ENCODE measurements at places on chromosomes 4 and X.
A peak's percentile ranks its signal among the peaks of the same experiment; 100 is the strongest.

- ATAC-seq: no peak
- no peak overlapping the region for H3K4me3 ChIP-seq
- H3K27ac ChIP-seq: no peak overlapping the region
- H3K27me3 ChIP-seq: peaks cover 3% of the 10 kb centered on the region
- peaks cover 9% of the 10 kb centered on the region for H3K4me1 ChIP-seq
- H3K36me3 ChIP-seq: no peaks in the 10 kb centered on the region
These were observed 197.5 kb downstream of the CCNG2 start for GRCh38 chr4:77354550-77354949.

GRCh38 chrX:107827852-107828251 is 2.2 kb downstream of the MID2 start:
- H3K4me3 ChIP-seq: no peak overlapping the region
- peaks cover 27% of the 10 kb centered on the region for H3K4me1 ChIP-seq
- peaks cover 9% of the 10 kb centered on the region for H3K27me3 ChIP-seq
- H3K36me3 ChIP-seq: no peaks in the 10 kb centered on the region

DNA sequence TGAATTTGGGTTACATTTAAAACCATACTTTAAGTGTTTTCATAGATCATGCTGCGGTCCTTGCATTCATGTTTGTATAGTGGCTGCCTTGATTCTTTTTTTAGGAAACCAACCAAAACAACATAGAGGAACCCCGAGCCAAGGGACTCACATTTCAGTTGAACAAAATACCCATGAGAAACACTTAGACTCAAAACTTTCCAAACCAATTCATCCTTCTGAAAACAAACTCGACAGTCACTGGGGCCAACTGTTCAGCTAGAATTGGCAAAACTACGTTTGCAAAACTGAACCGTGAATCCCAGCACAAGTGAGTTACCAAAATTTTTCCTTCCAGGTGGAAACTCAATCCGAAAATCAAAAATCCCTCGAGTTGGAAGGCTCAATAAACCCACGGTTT is 1.4 kb downstream of the ADGRA3 start:
- H3K27me3 ChIP-seq: peaks cover 36% of the 10 kb centered on the region
- ATAC-seq: no peak
- no peak overlapping the region for H3K4me3 ChIP-seq
- no peaks in the 10 kb centered on the region for H3K36me3 ChIP-seq
- H3K27ac ChIP-seq: no peak overlapping the region

GRCh38 chrX:50067435-50068284 is 133.1 kb downstream of the AKAP4 start:
- ATAC-seq: no peak
- H3K36me3 ChIP-seq: peaks cover 9% of the 10 kb centered on the region
- no peaks in the 10 kb centered on the region for H3K27me3 ChIP-seq
- H3K4me1 ChIP-seq: peaks cover 7% of the 10 kb centered on the region
- H3K27ac ChIP-seq: no peak overlapping the region

DNA sequence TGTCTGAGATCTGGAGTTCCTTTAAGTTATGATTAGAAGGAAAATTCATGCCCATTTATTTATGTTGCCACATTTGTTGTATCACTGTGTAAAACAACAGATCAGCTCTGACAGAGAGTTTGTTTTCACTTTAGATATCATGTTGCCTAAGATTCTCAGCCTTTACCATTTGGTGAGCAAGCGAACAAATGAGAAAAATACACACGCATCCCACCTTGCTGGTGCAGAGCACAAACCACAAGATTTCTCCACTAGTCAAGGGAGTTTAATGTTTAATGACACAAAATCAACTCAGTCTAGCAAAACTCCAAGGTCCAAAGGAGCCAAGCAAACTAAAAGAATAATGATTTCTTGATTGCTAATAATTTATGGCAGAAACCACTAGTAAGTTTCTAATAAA is 27.7 kb downstream of the FGF5 start:
- no peak overlapping the region for H3K4me3 ChIP-seq
- H3K27ac ChIP-seq: no peak overlapping the region
- no peaks in the 10 kb centered on the region for H3K36me3 ChIP-seq
- no peak for ATAC-seq
- peaks cover 9% of the 10 kb centered on the region for H3K27me3 ChIP-seq
- H3K4me1 ChIP-seq: no peaks in the 10 kb centered on the region

GRCh38 chr4:48244665-48245064 is 25.0 kb downstream of the TEC start:
- H3K36me3 ChIP-seq: peaks cover 21% of the 10 kb centered on the region
- H3K4me3 ChIP-seq: no peak overlapping the region
- no peaks in the 10 kb centered on the region for H3K27me3 ChIP-seq
- no peak overlapping the region for H3K27ac ChIP-seq
- H3K4me1 ChIP-seq: peaks cover 54% of the 10 kb centered on the region

- no peak overlapping the region for H3K27ac ChIP-seq
- no peak for ATAC-seq
- H3K27me3 ChIP-seq: no peaks in the 10 kb centered on the region
- H3K4me3 ChIP-seq: no peak overlapping the region
These were observed 27.9 kb downstream of the TNIP2 start for GRCh38 chr4:2728221-2728620.

DNA sequence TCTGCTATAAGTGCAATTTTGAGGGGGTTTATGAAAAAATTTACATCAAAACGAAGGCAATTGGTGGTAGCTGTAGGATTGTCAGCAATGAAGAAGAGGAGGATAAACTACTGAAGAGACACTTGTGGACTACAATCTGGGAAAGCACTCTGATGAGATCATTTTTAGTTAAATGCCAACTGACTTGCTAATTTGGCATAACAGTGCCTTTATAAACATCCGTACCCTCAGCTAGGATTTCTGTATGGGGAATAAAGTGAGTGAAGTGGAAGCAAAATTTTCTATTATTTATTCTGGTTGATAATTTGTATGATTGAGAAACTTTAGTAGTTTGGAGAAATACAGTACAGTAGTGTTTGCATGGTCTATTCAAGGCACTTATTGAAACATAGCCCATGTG is 11.2 kb upstream of the GNRHR start:
- peaks cover 6% of the 10 kb centered on the region for H3K4me1 ChIP-seq
- H3K4me3 ChIP-seq: no peak overlapping the region
- H3K27ac ChIP-seq: no peak overlapping the region
- no peak for ATAC-seq

GRCh38 chr4:173185847-173186510 is 17.4 kb downstream of the GALNT7 start:
- peaks cover 5% of the 10 kb centered on the region for H3K36me3 ChIP-seq
- H3K4me1 ChIP-seq: peaks cover 36% of the 10 kb centered on the region
- no peak for ATAC-seq
- H3K27me3 ChIP-seq: no peaks in the 10 kb centered on the region
- no peak overlapping the region for H3K4me3 ChIP-seq

- H3K27me3 ChIP-seq: no peaks in the 10 kb centered on the region
- no peak for ATAC-seq
- no peak overlapping the region for H3K4me3 ChIP-seq
- H3K36me3 ChIP-seq: peaks cover 26% of the 10 kb centered on the region
- no peaks in the 10 kb centered on the region for H3K4me1 ChIP-seq
These were observed 38.2 kb downstream of the CHST7 start for GRCh38 chrX:46611658-46612362.

DNA sequence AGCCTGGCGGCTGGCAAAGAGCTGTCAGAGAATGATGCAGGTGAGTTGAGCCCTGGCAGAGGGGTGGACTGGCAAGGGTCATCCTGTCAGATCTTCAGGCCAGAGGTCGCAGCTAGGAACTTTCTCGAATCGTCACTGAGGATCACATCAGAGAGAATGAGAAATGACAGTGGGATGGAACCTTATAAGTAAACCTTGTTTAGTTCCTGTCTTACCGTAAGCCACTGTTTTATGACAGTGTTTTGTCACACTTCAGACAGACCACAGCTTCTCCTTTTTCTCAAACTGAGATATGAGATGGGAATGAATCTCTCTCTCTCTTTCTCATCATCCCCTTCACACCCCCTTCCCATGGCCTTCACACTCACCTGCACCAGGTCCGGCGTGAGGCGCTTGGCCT is 9.3 kb downstream of the DIPK2B start:
- H3K4me3 ChIP-seq: peak overlapping the region; percentile 38
- H3K27me3 ChIP-seq: no peaks in the 10 kb centered on the region
- peaks cover 26% of the 10 kb centered on the region for H3K4me1 ChIP-seq
- no peaks in the 10 kb centered on the region for H3K36me3 ChIP-seq
- peak; percentile 81 for ATAC-seq

GRCh38 chr4:22181736-22182135 is 233.2 kb upstream of the KCNIP4 start:
- ATAC-seq: no peak
- H3K27ac ChIP-seq: no peak overlapping the region
- no peaks in the 10 kb centered on the region for H3K27me3 ChIP-seq
- H3K4me1 ChIP-seq: no peaks in the 10 kb centered on the region
- no peaks in the 10 kb centered on the region for H3K36me3 ChIP-seq

DNA sequence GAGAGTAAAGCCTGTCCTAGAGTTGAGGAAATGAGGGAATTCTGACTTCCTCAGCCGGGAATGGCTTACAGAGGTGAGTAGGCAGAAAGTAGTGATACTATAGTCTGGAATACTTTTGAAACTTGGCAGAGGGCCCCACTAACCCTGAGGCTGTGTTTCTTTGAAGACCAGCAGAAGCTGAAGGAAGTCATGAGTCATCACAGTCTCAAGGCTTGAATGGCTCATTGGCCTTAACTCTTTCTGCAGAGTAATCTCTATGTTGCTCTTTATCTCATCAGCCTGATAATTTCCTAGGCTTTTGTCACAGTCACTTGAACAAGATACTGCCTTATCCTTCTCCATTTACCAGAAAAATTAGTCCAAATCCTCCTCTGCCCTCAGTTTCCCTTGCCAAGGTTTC is 80.8 kb downstream of the ANKRD50 start:
- H3K4me3 ChIP-seq: no peak overlapping the region
- no peaks in the 10 kb centered on the region for H3K27me3 ChIP-seq
- no peaks in the 10 kb centered on the region for H3K36me3 ChIP-seq
- H3K4me1 ChIP-seq: no peaks in the 10 kb centered on the region

Data from stimulated activated memory B cell treated with anti-CD40 and anti-IgM and Interleukin-4, amounts not matched to agents 10 μg/mL and 1 μg/mL and 100 μg/mL, for 72 hours (primary cell).